Stromal cell of bone marrow (primary cell): ENCODE measurements at places on chromosomes 1 and 21.

GRCh38 chr1:201020040-201020591 is 3.4 kb downstream of the KIF21B start:
- DNase-seq: no peak

GRCh38 chr21:42062236-42063022 is 8.7 kb upstream of the UMODL1 start:
- no peak for DNase-seq

GRCh38 chr1:94045465-94046056 is 75.4 kb downstream of the ABCA4 start:
- DNase-seq: peak; percentile 82

DNA sequence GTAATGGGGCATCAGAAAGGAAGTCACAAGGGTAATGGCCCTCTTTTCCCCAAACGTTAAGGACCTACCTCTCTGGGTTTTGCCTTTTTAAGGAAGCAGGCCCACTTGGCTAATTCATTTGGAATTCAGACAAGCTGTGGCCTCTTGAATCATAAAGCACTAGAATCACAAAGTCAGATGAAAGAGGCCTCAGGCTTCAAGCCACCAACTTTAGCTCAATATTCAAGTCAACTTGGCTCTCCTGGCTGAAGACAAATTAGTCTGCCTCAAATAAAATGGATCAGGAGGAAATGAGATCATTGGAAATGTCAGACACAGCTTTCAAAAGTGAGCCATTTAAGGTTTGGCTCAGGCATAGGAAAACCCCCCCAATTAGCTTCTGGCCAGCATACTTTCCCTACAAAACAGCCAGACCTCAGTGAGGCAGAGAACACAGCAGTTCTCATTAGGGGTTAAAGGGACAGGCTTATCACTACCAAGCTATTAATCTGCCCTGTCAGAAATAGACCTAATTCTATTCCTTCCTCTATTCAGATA is 34.3 kb downstream of the SLC35D1 start:
- DNase-seq: peak; percentile 80

DNA sequence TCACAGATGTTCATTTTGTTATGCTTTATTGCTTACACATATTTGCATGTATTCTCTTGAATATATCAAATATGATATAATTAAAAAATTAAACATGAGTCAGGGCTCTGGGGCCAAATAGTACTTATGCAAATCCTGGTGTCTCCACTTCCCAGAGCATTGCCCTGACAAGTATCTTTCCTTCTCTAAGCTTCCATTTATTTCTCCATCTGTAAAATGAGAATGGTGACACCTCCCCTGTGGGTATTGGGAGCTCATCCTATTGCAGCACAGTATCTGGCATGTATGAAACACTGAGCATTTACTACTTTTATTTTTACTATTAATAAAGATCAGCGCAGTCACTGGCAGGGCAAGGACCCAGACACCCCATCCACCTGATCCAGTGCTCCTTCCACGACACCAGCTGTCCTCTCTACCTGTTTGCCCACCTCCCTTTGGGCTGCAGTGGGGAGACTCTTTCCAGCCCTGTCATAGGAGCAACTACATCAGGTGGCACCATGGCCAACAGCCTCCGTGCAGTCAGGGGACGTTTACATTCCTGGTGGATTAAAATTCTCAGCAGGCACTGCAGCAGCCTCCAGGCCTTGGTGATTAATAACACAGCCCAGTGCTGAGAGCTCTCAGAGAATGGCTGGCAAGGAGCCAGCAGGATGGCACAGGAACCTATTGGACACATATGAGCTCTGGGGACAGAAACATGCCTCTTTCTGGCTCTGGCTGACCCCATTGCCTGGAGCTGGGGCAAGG is 113.0 kb downstream of the DMRTB1 start:
- DNase-seq: no peak

GRCh38 chr1:167342846-167343245 is 122.2 kb downstream of the POU2F1 start:
- DNase-seq: no peak

GRCh38 chr1:116666187-116667077 is 1.1 kb downstream of the IGSF3 start:
- DNase-seq: no peak

GRCh38 chr1:36768486-36769178 is 265.7 kb downstream of the GRIK3 start:
- no peak for DNase-seq

DNA sequence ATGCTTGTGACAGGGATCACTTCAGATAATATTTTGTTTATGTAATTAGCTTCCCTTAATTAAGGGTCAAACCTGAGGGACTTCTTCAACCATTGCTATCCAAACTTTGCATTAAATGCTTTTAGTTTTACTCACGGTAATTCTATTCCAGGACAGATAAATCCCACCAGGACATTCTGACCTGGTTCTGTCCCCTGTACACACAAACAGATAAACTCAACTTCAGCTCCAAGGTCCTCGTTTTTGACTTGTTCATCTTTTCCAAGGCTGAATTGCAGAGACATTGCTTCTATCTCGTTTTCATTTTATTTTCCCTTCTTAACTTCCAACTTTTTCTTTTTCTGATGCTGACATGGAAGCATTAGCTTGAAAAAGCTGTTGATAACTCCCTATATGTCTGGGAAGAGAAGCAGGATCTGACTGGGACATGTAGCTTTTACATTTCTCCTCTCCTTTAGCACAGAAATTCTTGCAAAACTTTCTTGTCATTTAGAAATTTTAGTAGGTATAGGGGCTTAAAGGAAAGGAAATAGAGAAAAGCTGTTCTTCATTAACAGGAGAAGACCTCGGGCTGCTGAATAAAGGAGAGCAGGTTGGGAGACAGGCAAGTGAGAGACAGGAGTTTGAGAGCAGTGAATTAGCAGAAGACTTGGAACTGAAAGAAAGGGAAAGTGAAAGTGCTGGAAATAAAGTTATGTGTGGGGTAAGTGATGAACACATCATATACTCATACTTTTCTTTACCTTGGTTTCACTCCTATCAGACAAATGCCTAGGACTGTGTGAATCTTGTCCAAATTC is 231.7 kb upstream of the B3GALT2 start:
- peak; percentile 33 for DNase-seq

- DNase-seq: peak; percentile 41
These were observed 62.8 kb downstream of the EDEM3 start for GRCh38 chr1:184691719-184692324.

DNA sequence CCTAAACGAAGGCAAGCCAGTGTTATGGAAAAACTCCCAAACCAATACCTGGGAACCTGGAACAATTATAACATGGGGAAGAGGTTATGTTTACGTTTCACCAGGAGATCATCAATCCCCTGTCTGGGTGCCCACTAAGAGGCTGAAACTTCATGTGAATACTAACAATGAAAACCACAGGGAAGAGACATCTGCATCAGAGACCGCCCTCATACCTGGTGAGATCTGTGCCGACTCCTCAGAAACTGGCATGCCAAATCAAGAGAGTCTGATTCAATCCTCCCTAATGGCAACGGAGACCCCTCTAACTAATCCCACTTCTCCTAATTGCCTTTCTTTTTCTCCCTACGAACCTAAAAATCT is 163.2 kb downstream of the IER5 start:
- DNase-seq: no peak

GRCh38 chr1:29414086-29414485 is 177.8 kb downstream of the PTPRU start:
- no peak for DNase-seq

- no peak for DNase-seq
These were observed 681.5 kb downstream of the MATN1 start for GRCh38 chr1:30041741-30042437.

DNA sequence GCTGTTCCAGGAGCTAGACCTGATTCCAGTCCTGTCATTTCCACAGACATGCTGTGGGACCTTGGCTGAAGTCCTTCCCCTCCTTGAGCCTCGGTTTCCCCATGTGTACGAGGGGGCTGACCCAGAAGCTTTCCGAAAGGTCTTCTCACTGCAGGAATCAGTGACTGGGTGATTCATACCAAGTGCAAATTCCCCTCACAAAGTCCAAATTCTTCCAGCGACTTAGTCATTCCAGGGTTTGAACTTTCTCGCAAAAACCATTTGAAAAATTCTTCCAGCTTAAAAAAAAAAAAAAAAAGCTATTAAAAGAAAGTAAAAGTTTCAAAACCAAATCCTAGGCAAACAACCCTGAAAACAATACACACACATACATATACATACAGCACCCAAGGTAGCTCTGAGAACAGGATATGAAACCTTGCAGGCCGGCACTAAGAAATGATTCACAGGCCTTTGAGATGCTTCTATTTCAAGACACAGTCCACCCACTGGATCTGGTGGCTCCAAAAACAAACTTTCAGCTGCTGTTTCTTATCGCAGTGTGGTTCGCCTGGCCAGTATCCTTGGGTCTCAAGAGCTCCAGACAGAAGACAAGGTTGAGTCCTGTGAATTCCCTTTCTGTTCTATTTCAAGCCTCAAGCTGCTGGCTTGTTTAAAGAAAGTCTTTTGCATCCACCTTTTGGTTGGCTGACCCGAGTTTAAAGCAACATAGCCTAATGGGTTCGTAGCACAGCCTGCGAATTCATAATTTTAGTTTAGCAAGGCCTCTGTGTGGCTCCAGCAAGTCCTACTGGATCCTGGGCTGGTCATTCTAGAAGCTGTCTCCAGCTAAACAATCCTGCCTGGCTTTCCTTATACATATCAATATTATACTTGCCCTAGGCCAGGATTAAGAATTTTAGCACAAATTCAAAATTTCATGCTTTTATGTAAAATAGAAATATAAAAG is 18.0 kb upstream of the ID3 start:
- DNase-seq: peak; percentile 75

DNA sequence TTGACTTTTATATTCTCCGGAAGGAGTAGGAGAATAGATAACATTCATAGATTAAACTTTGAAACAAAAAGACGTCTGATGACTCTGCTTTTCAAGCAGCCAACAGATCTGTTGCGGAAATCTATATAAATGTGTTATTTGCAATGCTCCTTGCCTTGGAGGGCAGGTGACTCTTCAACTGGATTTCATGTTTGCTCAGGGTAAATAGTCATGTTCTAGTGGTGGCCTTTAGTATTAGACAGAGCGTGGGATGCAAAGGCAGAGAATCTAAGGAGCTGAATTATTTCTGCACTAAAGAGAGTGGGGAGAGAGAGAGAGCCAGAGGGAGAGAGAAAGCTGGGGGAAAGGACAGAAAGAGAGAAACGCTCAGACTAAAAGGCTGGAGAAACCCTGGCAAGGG is 454.3 kb downstream of the AJAP1 start:
- no peak for DNase-seq

DNA sequence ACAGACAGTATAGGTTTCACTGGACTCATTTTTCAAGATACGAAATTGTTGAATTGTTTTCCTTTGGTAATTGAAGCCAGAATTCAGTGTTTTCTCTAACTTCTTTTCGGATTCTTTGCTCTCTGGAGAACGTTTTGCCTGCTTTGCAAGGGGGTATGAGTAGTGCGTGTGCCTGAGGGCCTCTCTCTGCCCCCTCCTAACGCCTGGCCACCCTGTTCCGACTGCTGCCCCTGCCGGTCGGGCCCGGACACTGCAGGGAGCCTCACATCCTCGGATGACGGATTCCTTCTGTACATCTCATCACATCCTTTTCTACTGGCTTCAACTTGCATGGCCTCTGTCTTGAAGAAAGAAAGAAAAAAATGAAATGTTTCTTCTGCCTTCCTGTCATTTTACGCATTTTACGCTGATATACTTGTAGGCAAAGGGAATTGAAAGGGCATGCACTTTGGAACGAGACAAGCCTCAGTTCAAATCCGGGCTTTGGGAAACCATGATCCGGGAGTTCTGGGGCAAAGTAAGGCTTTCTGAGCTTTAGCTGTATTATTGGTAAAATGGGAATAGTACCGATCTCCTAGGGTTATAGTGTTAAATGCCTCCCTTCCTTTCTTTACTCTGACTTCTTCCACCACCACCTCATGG is 65.1 kb downstream of the DISC1 start:
- DNase-seq: peak; percentile 24

DNA sequence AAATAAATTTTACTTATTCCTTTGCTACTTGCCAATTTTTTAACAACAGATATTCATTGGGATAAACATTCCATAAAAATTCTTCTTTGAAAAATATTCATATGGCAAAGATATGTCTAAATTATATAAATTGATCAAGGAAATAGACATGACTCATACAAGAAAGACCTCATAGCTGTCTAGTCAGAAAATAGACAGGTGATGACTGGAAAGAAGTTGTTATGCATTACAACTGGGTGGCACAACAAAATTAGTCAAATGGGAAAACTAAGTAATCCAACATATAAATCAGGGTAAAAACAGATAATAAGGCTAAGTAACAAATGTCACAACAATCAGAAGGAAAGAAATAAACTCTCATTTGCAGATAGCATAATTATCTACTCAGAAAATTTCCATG is 92.0 kb downstream of the USH2A start:
- no peak for DNase-seq

DNA sequence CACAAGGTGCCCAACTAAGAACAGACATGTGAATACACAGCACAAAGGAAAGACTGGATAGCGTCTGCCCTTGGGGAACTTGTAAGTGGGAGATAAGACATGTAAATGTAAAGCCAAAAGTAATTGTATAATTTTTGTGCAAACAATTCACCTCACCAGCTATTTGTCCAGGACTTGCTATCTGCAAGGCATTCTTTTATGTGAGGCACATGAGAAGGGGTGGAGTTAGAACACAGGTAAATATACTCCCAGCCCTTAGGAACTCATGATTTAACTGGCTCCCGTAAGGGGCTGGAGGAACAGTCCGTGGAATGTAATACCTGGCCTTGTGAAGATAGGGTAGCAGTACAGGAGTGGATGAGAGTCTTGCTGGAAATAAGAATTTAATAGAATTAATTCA is 61.3 kb downstream of the CDK18 start:
- no peak for DNase-seq

DNA sequence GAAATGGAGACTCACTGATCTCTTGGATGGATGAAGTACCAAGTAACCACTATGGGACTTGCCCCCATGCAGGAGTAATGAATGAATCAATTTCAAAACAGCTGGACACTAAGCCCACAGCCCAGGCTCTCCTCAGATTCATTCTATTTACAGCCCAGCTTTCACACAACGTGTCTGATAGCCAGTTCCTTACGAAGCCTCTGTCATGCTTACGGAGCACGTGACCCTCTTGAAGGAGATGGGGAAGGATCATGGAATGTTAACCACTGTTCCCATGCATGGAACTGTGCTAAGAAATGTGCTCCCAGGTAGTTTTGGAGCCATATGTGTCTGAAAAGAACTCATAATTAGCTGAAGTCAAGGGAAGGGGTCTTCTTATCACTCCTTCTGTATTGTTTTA is 124.1 kb downstream of the KIF26B start:
- no peak for DNase-seq

- DNase-seq: no peak
These were observed 232.5 kb upstream of the JUN start for GRCh38 chr1:59016390-59016789.

- DNase-seq: peak; percentile 18
These were observed 8.4 kb downstream of the RPS6KA1 start for GRCh38 chr1:26537951-26538352.

- peak; percentile 41 for DNase-seq
These were observed 101.7 kb downstream of the NEK7 start for GRCh38 chr1:198258491-198258890.

DNA sequence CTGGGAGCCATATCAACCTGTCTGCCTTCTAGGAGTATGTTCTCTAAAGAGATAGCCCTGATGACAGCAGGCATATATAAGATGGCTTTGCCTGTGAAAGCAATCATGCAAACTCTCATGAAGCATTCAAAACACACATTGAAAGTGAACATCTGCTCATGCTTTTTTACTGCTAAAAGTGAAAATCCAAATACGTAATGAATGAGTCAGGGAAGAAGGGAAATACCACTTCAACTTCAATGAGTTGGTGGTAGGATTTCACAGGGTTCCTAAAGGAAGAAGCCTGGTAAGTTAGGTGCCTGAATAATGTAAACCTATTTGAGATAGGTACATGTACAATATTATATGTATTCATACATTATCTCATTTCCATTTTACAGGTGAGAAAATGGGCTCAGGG is 50.5 kb upstream of the SLFNL1 start:
- DNase-seq: no peak
